ENCODE measurements at places on chromosomes 11 and 22.

DNA sequence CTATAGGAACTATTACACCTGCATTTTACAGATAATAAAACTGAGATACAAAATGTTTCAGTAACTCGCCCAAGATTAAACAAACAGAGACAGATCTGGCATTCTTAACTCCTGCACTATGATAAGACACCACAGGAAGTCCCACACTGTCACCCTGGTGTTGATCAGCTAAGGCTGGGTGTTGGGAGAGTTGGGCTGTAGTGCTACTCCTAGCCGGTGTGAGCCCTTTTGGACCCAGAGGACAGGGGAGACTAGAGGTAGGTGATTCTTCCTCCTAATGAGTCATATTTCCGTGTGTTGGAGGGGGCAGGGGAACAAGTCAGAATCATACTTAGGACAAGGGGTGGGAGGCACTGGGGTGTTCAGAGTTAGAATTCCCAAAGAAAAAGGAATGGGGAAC is 353.2 kb upstream of the TENM4 start:
- DNase-seq, result no peak

DNA sequence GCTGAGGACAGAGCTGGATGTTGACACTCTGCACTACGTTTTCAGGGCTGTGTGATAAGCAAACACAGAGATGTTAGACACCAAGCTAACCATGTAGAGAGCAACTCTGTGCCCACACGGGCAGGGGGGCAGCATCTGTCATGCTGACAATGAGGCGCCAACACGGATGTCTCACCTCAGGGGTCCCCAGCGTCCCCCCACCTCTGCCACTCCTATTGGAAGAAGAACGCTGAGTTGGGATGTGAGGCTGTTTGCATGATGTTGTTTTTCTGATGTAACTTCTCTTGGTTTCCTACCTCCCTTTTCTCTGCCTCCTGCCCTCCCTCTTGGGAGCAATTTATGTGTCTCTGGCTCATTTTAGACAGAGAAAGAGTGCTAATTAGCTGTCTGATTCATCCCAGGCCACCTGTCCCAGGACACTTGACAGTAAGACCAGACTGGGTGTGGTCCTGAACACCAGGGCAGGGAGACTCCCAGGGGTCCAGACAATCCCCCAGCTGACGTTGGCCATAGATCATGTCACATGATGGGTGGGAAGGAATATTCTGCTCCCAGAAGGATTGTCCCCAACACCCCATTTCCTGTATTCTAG is 89.2 kb upstream of the NCAM1 start:
- no peak for DNase-seq

GRCh38 chr22:34122042-34122441 is 201.8 kb upstream of the LARGE1 start:
- DNase-seq, result no peak

- DNase-seq, result no peak
Measured at GRCh38 chr11:44979543-44980399, 29.1 kb upstream of the TP53I11 start.

- no peak for DNase-seq
Measured at GRCh38 chr11:6268820-6269219, 9.2 kb downstream of the CCKBR start.

DNA sequence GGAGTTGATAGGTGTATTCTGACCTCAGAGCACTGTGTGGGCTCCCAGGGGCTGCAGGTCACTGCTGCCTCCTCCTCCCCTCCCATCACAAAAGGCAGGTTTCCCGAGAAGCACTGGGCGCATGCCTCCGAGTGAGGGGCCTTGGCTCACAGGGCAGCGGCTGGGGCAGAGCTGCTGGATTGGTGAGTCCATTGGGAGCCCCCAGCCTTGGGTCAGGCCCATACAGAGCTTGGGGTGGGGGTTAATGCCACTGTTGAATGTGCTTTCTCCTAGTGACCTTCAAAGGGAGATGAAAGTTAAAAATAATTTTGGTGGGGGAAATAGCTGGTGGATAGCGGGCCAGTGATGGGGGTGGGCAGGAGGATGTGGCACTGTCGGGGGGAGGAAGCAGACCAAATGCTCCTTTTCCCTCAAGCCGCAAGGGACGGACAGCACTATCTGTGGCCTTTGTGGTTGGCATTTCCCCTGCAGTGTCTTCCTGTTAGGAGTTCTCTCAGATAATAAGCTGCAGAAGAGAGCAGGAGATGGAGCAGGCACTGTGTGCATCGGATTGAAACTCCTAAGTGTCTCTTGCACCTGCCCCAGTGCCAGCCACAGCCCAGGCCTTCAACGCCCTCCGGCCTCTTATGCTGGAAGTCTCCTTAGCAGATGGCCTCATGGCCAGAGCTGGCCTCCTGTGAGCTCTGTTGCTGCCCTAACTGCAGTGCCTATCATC is 3.2 kb downstream of the TUBA8 start:
- no peak for DNase-seq

DNA sequence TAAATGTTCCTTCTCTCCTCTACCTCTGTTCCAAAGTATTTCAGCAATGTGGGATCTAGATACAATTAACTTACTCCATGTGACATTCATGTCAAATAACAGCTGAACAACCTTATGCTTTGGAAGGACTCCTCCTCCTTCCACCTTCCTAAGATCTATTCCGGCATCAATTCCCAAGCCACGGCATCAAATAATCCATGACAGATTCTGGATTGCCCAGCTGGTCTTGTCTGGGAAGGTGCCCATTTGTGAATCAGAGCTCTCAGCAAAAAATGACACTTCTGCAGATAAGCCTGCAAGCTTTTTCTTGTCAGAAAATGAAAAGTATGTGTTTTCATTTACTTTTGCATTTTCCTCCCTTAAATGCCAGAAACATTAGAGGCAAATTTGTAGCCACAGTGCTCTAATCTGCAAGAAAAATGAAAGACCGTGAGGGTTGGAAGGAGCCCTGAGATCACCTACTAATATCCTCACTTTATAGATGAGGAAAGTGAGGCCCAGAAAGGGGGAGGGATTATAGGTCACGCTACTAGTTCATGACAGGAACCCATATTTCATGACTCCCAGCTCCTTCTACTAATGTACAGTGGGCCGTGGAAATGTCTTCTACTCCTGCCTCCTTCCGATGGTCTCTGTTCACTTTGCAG is 124.0 kb downstream of the ME3 start:
- DNase-seq, result no peak

GRCh38 chr22:21761086-21761485 is 25.5 kb upstream of the YPEL1 start:
- no peak for DNase-seq

Data from stimulated activated CD4-positive, alpha-beta T cell treated with anti-CD3 and anti-CD28 coated beads, Interleukin-1b, Interleukin-23, amount 100 ng/mL, for 4 hours (primary cell).